ENCODE measurements at places on chromosomes 3 and 15.

- DNase-seq = no peak
Observed at GRCh38 chr15:74837482-74838136, 5.3 kb downstream of the ULK3 start.

- DNase-seq = no peak
Observed at GRCh38 chr3:55467099-55467498, 20.0 kb downstream of the WNT5A start.

DNA sequence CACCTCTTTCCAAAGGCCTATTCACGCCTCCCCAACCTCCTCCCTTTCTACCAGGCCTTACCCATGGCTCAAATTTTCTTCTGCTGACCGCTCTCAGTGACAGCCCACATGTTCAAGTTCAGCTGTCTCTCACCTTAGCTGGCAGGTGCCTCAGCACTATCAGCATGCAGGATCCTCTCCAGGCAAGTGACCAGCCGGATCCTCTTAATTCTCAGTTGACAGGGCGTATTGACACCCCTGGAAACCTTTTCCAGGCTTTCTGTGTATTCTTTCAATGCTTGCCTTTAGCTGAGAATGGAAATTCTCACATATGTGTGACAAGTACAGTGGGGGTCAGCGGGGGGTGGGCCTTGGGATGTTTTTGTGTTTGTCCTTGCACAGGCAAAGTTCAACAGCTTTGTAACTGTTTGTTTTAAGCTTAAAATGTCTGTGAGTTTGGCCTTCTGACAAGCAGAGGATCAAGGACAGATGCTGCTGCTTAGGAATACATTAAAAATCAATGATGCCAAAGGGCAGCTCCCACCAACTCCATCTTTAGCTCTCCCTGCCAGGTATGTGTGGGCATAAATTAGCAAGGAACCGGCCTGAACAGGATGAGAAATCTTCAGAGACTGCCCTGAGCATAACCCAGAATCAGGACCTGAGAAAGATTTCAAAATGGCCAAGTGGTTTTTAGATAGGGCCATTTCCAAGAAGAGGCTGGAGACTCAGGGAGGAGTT, 17.4 kb upstream of the BDH1 start:
- DNase-seq = no peak

GRCh38 chr3:114454551-114455251, 160.9 kb downstream of the TIGIT start:
- no peak for DNase-seq

- no peak for DNase-seq
Observed at GRCh38 chr3:110165753-110166152, 828.4 kb upstream of the DPPA4 start.

DNA sequence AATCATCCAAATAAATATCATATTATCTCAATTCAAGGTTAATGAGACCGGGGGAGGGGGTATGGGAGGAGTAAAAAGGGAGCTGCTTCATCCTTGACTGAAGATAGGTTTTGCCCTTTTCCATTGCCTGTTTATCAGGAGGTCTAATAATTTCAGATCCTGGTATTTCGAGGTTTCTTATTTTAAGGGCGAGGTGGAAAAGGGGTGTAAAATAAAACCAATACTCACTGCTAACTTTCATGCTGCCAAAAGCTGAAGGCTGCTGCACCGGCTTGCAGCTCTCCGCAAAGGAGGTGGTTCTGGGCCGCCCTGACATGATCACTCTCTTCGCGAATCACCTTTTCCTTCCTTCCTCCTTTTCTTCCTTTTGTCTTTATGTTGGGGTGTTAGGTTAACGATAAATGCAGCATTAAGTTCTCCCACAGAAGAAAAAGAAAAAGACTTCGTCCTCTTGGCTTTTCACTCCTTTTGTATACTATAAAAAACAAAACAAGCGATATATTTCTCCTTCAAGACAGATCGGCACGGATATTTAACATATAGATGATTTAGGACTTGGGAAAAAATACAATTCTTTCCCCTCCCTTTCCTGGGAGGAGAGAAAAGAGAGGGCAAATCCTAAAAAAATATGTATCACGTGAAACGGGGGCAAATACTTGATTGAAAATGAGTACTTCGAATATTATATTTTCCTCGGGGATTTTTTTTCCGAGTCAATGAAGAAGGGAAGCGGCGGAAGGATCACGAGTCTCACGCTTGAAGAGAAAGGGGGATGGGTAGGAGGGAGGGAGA, 932 bp downstream of the GSK3B start:
- no peak for DNase-seq

GRCh38 chr3:152834776-152835600, at the start of gene P2RY1:
TSS of gene P2RY1 (plus strand) at chr3:152835131. CDS start at chr3:152835783, 652 bp downstream.
- DNase-seq = no peak

DNA sequence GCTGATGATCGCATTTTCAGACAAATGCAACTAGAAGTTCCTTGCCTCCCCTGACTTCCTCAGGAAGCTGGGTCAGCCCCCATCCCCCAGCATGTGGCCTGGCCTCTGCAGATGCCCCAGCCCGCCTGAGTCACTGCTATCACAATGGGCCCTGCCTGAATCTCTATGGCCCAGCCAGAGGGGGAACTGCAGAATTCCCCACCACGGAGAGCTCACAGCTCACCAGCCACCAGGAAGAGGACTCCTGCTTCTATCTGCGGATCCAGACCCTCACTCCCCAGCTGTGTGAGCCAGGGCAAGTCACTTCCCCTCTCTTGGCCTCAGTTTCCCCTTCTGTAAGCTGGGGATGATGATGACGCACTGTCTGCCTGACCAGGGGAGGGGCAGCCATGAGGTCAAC, 6.9 kb downstream of the PLXND1 start:
- DNase-seq = no peak

GRCh38 chr3:12187448-12188327, 29.0 kb upstream of the TIMP4 start:
- DNase-seq = peak; percentile 20

DNA sequence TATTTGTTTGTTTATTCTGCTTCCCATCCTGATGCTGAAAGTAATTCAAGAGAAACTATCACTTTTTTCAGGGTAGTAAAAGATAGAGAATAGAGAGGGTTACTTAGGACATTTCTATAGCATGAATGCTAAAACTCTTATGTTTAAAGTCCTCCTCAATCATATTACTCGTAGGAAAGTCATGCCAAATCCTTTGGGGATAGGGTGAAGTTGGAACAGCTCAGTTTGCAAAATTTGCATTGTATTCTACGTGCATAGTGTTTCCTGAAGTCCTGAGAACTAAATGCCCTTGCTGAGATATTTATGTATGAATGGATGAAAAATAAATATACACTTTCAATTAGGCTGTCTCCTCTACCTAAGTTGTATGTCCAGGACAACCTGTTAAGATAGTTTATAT, 14.6 kb downstream of the PLSCR5 start:
- DNase-seq = no peak

GRCh38 chr3:190883973-190884832, 21.7 kb upstream of the GMNC start:
- DNase-seq = no peak

- DNase-seq = no peak
Observed at GRCh38 chr15:60555291-60555690, 76.3 kb upstream of the ICE2 start.

DNA sequence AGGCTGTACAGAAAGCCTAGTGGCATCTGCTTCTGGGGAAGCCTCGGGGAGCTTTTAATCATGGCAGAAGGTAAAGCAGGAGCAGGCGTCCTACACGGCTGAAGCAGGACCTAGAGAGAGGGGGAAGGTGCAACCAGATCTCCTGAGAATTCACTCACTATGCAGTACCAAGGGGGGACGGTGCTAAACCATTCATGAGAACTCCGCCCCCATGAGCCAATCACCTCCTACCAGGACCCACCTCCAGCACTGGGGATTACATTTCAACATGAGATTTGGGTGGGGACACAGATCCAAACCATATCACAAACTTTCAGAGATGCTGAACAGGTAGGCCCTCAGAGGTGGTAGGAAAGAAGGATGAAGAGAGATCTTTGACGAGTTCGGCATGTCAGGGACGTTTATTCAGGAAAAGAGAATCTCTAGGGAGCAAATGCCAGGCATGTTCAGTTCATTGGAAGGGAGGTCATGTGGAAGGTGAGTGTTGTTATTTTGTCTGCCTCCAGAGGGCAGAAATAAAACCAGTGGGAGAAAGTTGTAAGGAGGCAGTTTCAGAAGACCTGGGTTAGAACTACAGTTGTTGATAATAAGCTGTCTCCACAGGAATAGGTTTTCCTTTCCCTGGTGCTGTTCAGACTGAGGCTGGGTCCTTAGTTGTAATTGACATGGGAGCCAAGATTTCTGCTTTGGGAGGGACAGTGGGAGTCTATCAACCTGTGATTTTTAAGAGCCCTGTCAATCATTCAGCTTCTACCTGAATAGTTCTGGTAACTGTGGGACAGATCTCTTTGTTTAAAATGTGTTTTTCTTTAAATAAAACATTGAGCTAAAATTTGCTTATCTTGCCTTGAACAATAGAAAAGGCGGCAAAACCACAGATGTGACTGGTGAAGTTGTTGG, 4.3 kb upstream of the FNDC3B start:
- no peak for DNase-seq

GRCh38 chr3:83426300-83426699, 1532.5 kb upstream of the CADM2 start:
- DNase-seq = no peak

- DNase-seq = no peak
Observed at GRCh38 chr15:60906146-60906674, 322.9 kb downstream of the RORA start.

GRCh38 chr3:126389112-126389793, 5.5 kb upstream of the CFAP100 start:
- no peak for DNase-seq

GRCh38 chr3:136938334-136938733, 19.4 kb upstream of the IL20RB start:
- DNase-seq = no peak

DNA sequence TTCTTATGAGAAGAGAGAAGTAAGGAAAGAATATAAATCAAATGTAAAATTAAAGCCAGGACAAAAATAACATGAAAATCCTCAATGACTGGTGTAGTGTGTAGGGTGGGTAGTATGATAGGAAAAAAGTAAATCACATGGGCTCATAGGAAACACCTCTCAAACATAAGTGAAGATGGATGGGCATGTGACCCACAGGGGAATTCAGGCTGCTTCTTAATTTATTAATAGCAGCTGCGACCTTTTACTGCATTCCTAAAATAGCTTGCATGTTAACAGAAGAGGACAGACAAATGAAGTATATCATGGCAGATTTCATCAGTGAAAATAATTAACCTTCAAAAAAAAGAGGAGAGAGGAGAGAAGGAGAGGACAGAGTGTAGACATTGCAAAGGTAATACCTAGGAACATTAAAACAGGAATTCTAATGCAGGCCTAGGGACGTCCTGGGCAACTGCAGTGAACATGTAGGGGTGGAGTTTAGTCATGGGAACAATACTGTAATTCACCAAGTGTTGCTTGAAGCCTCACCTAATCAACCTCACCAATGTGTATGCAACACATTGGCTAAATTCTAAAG, 132.9 kb downstream of the KCNMB2 start:
- DNase-seq = no peak

- no peak for DNase-seq
Observed at GRCh38 chr3:17995769-17996168, 253.3 kb upstream of the TBC1D5 start.

DNA sequence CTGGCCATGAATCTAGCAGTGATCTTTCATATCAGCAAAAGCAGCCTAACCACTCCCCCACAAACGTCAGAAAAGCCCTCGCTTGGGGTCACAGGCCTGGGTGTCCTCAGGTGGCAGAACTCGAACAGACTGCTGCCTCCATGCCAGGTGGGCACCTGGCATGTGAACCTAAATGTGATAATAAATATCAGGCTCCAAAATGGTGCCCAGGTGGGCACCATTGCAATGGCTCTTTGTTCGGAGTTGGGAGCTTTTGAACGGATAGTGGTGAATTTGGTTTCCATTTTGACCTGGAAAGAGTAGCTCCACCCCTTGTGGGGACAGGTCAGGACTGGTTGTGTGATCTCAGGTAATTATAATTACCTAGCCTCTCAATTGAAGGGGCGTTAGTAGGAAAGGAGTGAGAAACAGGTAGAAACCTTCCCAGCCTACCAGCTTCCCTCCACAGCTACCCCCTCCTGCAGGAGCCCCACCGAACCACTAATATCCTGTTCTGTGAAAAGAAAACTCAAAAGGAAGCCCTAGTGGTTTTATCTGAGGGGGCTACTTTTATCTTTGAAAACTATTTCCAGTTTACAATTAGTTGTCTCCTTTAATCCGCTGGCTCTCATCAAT, 18.1 kb downstream of the MYO1E start:
- DNase-seq = no peak

DNA sequence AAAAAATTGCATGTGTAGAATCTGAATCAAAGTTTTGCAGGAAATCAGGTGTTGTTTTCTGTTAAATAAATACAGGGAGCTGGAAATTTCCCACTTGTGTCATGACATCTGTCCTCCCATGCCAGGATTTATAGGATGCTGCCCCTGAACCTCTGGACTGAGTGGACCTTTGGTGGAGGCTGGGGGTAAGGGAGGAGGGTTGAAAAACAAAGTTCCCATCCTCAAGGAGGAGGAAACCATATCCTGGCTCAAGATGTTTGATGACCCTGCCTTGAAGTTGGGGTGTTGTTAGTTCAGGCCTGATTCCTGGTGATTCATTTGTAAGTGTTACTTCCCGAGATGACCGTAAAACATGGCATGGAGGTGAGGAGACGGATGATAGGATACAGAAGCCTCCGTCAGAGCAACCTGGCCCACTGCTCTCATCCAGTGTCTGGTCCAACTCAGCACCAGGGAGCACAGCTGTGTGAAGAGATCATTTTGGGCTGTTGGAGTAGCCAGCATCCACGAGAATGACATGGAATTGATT, 223.6 kb downstream of the CACNA2D3 start:
- DNase-seq = no peak

DNA sequence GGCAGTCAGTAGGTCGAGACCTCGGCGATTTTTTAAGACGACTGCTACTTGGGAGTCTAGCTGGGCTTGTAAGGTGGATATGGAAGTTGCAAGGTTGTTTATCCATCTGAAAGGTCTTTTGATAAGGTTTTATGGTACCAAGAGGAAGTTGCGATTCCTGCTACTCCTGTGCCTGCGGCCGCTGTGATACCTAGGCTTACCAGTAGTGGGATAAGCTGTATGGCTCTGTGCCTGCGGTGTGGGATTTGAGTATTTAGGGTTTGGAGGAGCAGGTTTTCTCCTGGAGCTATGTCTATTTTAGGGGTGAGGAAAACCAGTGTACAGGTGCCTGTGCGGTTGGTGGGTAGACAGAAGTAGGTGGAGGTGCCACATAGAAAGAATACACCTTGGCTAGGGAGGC, 1059.8 kb downstream of the SI start:
- no peak for DNase-seq

- DNase-seq = no peak
Observed at GRCh38 chr3:49519296-49519695, 35.0 kb upstream of the BSN start.

DNA sequence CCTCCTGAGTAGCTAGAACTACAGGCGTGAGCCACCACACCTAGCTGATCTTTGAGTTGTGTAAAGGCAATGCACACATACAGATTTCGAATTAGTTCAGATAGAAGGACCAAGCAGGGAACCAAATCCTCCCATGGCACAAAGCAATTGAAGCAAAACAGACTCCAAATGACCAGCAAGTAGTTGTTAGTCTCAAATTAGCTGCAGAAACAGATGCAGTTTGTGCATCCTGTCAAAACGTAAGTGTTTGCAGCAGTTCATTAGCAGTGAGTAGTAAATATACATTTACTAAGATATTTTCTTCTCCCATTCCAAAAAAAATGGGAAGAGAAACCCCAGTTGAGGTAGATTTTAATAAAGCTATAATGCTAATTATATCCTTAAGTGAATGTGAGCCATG, 15.8 kb upstream of the FAM174B start:
- DNase-seq = no peak

Data from stimulated activated CD8-positive, alpha-beta memory T cell treated with anti-CD3 and anti-CD28 coated beads, Interleukin-15, amount 100 ng/mL, for 4 hours (primary cell).